ENCODE measurements at places on chromosomes 7 and 10.

DNA sequence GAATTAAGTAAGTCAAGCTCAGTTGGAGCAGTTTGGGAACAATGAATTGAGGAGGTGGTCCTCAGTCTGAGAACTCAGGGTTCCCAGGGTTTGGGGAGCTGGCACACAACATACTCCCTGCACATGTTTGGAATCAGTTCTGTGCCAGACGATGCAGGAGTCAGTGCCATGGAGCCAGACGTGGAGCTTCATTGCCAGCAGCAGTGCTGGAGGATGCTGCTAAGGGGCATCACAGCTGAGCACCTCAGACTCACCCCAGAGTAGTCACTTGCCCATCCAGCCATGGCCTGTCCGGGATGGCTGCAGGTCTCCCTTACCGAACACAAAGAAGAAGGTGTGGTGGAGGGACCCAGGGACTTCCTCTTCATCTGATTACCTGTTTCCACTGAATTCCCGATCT lies 7.9 kb downstream of the GIMAP5 start:
- no peak for DNase-seq

DNA sequence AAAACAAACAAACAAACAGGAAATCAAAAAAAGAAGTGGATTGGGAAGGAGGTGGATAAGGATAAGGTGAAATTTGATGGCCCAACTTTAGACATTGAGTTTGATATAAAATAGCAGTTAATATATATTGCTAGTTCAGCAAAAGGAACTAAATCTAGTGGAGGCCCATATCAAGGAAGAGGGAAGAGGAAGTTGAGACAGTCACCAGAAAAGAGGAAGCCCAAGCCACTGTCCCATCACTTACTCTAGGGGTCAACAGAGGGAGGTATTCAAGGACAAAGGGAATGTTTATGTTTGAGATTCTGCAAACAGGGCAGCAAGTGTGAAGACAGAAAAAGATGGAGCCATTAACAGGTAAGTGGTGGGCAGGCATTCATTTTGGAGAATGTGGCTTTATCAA lies 3.7 kb downstream of the LAMTOR4 start:
- DNase-seq: no peak

GRCh38 chr10:103803941-103804340 lies 51.4 kb downstream of the SH3PXD2A start:
- DNase-seq: no peak

DNA sequence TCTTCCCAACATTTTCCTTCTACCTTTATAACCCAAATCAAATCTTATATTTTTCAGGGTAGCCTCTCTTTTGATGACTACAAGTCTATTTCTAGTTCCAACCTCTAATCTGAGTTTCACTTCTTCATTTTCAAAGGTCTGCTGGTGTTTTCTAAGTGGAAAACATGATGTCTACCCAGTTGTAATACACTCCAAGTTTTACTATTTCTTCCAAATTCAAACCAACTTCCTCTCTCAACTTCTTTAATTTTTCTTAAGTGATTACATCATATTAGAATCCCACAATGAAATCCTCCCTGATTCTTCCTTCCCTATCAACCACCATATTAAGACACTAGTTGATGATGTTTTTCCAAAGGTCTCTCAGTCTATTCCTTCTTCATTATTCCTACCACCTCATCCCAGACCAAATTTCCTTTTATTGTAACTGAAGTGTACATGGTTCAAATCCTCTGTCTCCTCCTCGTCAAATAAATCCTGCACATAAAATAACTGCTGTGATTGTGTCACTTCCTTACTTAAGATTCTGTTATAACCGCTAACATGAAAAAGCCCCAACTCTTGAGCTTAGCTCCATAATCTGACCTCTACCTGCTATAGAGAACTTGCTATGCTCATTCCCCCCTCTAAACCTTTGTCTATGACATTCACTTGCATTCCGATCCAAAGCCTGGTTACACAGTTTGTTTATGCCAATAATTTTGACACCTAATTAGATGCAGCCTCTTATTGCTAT lies 12.7 kb downstream of the TAS2R38 start:
- no peak for DNase-seq

- DNase-seq: no peak
Measured at GRCh38 chr10:115915429-115915828, 357.6 kb downstream of the GFRA1 start.

DNA sequence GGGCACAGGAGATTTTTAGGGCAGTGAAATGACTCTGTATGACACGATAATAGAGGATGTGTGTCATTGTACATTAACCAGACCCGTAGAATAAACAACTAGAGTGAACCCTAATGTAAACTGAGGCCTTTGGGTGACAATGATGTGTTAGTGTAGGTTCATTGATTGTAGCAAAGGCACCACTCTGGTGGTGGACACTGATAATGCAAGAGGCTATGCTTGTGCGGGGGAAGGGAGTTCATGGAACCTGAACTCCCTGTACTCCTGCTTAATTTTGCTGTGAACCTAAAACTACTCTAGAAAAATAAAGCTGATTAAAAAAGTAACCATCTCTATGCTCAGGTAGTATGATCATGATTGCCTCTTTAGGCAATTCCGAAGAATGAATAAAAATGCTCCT lies 96.3 kb upstream of the VIPR2 start:
- DNase-seq: no peak
